ENCODE measurements at places on chromosomes 5 and 9.

- DNase-seq: no peak
Observed at GRCh38 chr5:15604986-15605385, 105.0 kb downstream of the FBXL7 start.

DNA sequence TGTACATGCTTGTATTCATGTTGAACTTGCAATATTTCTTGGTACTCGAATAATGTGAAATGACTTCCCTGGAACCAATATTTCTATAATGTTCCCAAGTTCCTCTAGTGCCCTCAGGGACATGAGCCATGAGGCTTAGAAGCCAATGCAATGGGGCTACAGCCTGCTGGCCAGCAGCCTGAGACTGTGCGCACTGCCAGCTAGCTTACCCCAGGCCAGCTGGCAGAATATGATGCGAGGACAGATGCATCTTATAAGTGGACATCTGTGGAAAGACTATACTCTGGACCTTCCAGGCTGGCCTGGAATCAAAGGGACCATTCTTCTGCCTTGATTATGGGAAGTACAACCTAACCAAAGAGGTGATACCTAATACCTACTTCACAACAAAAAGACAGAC, 1862.0 kb upstream of the ACO1 start:
- no peak for DNase-seq

DNA sequence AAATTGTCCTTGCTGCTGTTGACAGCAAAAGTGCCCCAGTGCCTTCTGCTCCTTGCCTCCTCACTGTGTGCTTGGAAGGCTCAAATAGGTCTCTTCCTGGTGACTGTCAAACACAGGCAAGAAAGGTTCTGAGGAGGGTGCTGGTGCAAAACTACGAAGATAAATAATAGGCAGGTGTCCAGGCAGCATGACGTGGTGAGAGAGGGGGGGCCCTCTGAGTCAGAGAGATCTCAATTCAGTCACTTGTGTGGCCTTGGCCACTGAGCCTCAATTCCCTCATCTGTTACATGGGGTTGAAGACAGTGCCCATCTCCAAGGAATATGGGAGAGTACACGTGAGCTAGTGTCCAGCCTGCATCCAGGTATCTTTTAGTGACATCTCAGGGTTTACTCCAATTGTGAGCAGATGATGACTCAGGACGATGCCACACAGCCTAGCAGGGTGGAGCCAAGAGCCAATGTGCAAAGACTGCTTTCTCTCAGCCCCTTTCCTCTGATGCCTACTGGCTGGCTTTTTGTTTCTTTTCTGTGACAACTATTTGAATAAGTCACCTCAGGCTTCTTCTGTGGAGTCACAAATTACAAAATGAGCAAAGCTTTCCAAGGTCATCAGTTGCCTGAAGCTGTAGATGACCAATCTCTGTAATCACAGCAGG, 29.7 kb upstream of the SMIM32 start:
- DNase-seq: no peak

DNA sequence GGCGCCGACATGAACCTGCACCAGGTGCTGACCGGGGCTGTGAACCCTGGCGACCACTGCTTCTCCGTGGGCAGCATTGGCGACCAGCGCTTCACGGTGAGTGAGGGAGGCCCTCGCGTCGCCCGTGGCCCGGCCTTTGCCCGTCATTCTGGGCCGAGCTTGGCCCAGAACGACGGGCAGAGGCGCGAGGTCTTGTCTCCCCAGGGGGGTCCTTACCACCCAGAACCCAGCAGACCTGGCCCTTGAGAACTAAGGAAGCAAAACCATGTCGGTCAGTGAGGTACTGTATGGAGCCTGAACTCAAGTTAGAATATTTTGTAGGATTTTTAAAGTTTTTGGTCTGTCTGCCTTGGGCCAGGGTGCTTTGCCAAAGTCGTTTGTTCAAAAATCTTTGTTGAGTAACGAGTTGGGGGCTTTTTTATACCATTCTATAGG, 691 bp downstream of the DMXL1 start:
- no peak for DNase-seq

Data from RPMI8226 (cell line).